ENCODE measurements at places on chromosomes 6 and 20.

DNA sequence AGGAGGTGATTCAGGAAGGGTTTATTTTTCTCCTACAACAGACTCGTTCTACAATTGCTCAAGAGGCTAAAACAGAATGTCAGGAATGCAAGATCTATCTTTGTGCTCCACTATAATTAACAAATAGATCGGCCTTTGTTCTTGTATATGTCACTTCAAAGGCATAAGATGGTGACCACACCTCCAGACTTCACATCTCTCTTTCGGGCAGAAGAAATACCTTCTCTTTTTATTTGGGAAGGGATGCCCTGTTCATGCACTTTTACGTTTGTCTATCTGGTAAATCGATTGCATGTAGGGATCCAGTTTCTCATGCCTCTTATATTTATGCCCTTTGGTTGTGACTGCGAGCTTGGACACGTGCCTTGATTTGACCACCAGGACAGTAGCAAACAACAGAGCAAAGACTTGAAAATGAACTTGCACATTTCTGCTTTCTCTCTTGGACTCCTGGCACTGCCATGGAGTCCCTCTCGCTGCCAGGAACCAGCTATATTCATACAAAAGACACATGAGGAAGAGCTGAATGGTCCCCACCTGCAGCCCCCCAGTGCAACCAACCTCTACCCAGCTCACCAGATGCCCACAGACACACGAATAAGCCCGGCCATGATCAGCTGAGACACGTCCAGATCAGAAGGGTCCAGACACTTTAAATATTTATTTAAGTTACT, 219.8 kb upstream of the STXBP5 start:
- DNase-seq = no peak

DNA sequence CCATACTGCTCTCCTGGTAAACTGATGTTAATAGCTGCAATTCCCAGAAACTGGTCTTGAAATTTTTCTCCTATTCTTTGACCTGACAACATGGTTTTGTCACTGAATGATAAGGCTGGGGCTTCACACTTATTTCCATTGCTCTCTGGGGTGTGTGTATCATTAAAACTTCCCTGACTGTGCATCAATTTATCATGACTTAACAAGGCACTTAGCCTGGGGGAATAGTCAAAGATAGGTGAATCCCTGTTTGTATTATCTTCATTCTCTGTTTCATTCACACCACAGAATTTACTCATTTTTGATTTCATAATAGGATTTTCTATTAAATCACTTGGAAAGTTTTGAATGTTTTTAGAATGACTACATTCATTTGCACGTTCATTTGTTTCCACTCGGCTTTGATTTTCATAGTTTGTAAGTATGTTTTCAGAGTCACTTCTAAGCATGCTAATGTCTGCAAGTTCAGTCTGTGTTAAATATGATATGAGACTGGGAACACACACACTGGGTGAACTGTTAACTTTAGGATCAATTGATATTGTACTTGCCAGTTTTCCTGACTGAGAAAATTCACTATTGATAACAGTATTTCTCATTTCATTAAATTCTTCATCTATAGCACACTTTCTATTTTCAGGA, 35.5 kb downstream of the DST start:
- DNase-seq = no peak

- DNase-seq = no peak
Measured at GRCh38 chr6:29419516-29419915, 4.8 kb downstream of the OR12D1 start.

DNA sequence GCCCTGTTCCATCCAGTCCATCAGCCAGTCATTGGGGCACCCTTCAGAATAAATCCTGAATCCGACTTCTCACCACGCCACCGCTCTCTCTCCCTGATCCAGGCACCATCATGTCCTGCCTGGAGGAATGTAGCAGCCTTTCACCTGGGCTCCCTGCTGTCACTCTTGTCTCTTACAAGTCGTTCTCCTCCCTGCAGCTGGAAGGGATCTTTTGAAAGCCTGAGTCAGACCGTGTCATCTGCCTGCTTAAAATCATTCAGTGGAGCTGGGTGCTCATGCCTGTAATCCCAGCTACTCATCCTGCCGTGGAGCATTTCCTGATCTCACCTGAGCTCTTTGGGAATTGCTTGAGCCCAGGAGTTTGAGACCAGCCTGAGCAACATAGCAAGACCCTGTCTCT, 19.2 kb upstream of the KCNG1 start:
- DNase-seq = no peak

- DNase-seq = no peak
Measured at GRCh38 chr20:60300374-60300773, 342.2 kb downstream of the CDH26 start.

- DNase-seq = no peak
Measured at GRCh38 chr20:46955601-46956556, 61.2 kb downstream of the EYA2 start.

GRCh38 chr6:44286285-44286565, 16.0 kb downstream of the TMEM151B start:
- DNase-seq = no peak

DNA sequence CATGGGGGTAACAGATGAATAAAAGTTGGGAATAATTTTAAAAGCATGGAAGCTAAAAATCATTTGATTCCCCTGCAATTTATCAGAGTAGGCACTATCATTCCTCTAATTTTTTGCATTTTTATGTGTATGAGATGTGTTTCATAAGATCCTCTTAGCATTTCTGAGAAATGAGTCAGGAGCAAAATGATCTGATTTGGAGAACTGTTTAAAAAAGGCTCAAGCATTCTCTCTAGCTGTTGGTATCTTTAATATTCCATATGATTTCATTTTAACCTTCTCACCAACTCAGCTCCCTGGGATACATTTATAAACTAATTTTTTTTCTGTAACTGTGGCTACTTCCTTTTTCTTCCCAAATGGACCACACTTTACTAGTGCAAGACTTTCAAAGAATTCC, 60.9 kb downstream of the MCHR2 start:
- no peak for DNase-seq
